ENCODE measurements at places on chromosomes 12 and 14. TPM values are rescaled to one million over a fixed set of nuclear protein-coding genes. Genes with fewer than 3 reads are reported as not detected.

GRCh38 chr14:52780893-52781292 is 10.5 kb downstream of the GNPNAT1 start:
- no peak for DNase-seq

GRCh38 chr12:127489061-127489460 is 777.9 kb upstream of the TMEM132C start:
- DNase-seq = no peak

PITPNM2 gene
- polyA plus RNA-seq = 56.8 TPM

DNA sequence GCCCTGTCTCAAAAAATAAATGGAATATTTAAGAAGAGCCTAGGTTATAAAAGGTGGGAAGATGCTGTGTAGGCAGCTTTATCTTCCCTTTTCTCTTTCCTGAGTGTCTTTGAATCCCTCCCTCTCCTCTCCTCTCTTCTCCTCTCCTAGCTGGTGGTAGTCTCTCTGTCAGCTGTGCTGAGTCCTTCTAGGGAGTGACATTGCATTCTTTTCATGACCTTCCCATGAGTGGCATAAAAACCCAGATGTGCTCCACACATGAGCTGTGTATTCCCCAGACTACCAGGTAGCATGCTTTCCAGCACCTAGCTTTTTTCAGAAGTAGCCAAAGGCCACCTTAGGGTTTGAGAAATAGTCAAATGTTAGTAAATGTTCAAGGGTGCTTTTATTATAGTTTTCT is 23.6 kb downstream of the SAMD4A start:
- DNase-seq = no peak

DNA sequence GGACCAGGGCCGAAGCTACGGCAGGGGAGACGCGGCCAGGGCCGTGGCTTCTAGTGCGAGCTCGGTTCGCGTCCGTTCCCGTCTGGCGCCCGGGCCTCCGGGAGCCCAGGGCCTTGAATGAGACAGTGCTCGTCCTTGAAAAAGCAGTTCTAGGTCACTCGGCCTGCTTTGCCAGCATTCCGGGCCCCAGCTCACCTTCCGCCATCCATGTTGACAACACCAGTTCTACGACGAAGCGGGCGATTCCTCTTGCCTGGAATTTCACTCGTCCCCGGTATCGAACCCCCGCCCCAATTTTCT is 4.5 kb downstream of the OR10AD1 start:
- DNase-seq = no peak

RNF212B gene
- 0.07 TPM for polyA plus RNA-seq

DNA sequence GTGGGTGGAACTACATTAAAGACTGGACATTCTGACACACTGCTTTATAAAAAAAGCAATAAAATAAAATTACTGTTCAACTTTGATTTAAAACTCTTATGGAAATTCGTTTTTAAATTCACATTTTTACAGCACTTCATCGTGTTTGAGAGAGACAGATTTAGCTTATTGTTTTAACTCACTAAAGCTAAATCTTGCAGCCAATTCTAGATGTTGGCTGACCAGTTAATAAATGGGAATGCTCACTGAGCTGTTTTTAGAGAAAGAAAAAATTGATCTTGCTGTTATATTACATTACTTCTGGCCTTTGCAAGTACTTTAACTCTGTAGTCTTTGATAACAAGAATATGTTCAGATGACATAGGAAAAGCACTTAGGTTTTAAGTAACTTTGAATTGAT is 157.1 kb downstream of the PLCZ1 start:
- no peak for DNase-seq

KRT73 gene
- 1.9 TPM for polyA plus RNA-seq

GRCh38 chr14:51124029-51124428 is 29.1 kb upstream of the TRIM9 start:
- DNase-seq = no peak

EMP1 gene
- 33.1 TPM for polyA plus RNA-seq

MAPK1IP1L gene
- 42.1 TPM for polyA plus RNA-seq

GPATCH2L gene
- 8.8 TPM for polyA plus RNA-seq

Measured in thymus (tissue), 14 donors.